ENCODE measurements at places on chromosomes 5 and 9.
A peak's percentile ranks its signal among the peaks of the same experiment; 100 is the strongest.

DNA sequence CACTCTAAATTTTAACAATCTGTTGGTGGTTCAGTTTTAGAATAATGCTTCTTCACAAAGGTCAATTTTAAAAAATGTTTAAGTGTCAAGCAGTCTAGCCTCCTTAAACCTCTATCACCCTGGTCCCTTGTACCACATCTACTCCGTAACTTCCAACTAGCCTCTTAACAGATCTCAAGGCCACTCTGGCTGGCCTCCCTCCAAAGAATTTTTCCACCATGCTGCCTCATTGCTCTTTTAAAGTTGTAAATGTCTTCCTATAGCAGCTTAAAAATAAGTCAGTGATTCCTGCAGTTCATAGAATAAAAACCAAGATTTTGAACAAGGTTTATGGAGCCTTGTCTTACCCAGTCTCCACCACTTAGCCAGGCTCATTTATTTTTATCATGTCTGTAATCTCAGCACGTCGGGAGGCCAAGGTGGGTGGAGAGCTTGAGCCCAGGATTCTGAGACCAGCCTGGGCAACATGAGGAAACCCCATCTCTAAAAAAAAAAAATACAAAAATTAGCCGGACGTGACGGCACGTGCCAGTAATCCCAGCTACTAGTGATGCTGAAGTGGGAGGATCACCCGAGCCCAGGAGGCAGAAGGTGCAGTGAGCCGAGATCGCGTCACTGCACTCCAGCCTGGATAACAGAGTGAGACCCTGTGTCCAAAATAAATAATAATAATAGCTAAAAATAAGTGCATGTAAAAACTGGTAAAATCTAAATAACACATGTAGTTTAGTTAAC lies 924.9 kb upstream of the DMAC1 start:
- H3K36me3 ChIP-seq: no peaks in the 10 kb centered on the region
- no peak for DNase-seq
- H3K4me3 ChIP-seq: no peak overlapping the region
- H3K27me3 ChIP-seq: no peaks in the 10 kb centered on the region
- H3K4me1 ChIP-seq: no peaks in the 10 kb centered on the region

GRCh38 chr9:95087659-95088242 lies 229.8 kb downstream of the FANCC start:
- no peak overlapping the region for H3K4me3 ChIP-seq
- H3K27me3 ChIP-seq: no peaks in the 10 kb centered on the region
- peaks cover 3% of the 10 kb centered on the region for H3K4me1 ChIP-seq
- H3K36me3 ChIP-seq: peaks cover 9% of the 10 kb centered on the region
- H3K27ac ChIP-seq: no peak overlapping the region

DNA sequence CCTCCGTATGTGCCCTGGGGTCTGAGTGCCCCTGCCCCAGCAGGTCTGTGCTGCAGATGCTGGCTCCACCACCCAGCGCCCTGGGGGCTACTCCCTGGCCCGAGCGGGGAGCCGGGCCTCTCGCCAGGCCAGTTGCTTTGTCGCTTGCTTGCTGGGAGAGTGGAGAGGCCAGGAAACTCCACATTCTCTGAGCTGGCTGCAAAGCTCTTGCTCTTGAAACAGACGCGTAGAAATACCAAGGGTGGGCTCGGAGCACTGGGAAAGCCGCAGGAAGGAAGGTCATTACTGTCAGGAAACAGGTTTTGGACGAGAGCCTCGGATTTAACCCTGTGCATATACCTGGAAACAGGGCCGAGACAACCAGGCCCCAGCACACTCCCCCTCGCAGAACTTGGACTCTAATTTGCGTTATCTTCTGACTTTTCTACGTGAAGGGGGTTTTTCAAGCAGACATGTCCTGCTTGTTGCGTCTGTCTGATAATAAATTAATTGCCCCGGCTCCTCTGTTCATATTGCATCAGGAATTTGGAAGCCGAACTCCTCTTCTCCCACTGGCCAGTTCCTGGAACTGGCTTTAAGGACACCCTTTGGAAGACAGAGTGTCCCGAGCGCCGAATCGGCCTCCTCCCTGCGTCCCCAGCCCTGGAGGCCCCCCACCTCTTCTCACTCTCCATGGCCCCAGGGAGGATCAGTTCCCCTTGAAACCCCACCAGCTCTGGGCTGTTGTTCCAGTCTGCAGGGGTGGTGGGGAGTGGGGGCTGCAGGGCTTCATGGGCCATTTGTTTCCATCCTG lies 11.2 kb downstream of the ADAMTSL2 start:
- no peak overlapping the region for H3K4me3 ChIP-seq
- peaks cover 6% of the 10 kb centered on the region for H3K4me1 ChIP-seq
- DNase-seq: no peak

DNA sequence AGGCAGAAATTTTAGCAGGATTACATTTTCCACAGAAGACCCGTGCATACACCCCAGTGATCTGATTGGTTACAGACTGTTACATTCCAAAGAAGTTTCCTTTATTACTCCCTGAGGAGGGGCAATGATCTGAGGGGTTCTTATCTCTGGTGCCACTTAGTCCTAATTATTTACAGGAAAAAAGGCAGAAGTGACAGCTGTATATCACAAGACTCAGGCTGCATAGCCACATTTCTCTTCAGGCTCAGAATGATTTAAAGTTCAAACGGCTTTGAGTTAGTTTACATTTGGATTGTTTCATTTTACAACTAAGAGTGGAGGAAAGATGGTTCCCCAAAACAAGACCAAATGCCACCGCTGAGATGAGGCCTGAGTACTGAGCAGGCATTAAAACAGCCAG lies 17.3 kb downstream of the NAIF1 start:
- no peak overlapping the region for H3K4me3 ChIP-seq
- no peaks in the 10 kb centered on the region for H3K36me3 ChIP-seq
- no peaks in the 10 kb centered on the region for H3K27me3 ChIP-seq
- H3K4me1 ChIP-seq: peaks cover 5% of the 10 kb centered on the region

GRCh38 chr5:65730910-65731309 lies 8.9 kb downstream of the NLN start:
- no peaks in the 10 kb centered on the region for H3K36me3 ChIP-seq
- H3K4me1 ChIP-seq: peaks cover 35% of the 10 kb centered on the region
- H3K27ac ChIP-seq: no peak overlapping the region
- no peak for DNase-seq
- no peaks in the 10 kb centered on the region for H3K27me3 ChIP-seq
- H3K4me3 ChIP-seq: no peak overlapping the region

- H3K27me3 ChIP-seq: peaks cover 94% of the 10 kb centered on the region
- no peak for DNase-seq
- peaks cover 8% of the 10 kb centered on the region for H3K36me3 ChIP-seq
Measured at GRCh38 chr5:154479160-154479943, 1.3 kb upstream of the HAND1 start.

DNA sequence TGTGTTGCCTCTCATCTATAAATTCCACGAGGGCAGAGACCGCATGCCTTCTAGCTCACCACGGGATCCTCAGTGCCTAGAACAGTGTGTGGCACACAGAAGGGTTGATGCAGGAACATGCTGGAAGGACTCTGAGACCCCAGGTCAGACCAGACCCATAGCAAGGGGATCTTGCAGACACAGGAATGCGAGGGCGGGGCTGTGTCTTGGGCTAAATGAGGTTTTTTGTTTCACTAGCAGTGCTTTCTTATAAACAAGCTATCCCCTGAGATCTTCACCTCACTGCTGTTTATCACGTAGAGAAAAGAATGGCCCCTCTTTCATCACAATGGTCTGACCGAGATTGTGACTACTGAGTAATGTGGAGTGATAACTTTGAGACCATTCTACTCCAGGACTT lies 122.4 kb downstream of the IRX2 start:
- H3K27ac ChIP-seq: no peak overlapping the region
- no peak overlapping the region for H3K4me3 ChIP-seq
- no peaks in the 10 kb centered on the region for H3K4me1 ChIP-seq
- DNase-seq: no peak

GRCh38 chr9:90629354-90629753 lies 13.3 kb downstream of the DIRAS2 start:
- H3K27me3 ChIP-seq: peaks cover 17% of the 10 kb centered on the region
- no peak overlapping the region for H3K4me3 ChIP-seq
- H3K27ac ChIP-seq: no peak overlapping the region

- peak overlapping the region; percentile 70 for H3K27ac ChIP-seq
- peaks cover 58% of the 10 kb centered on the region for H3K4me1 ChIP-seq
- H3K36me3 ChIP-seq: no peaks in the 10 kb centered on the region
- H3K27me3 ChIP-seq: no peaks in the 10 kb centered on the region
- DNase-seq: no peak
Measured at GRCh38 chr5:14667770-14668169, 3.3 kb downstream of the OTULIN start.

GRCh38 chr9:78970375-78970774 lies 601.4 kb upstream of the TLE4 start:
- no peaks in the 10 kb centered on the region for H3K27me3 ChIP-seq
- H3K36me3 ChIP-seq: no peaks in the 10 kb centered on the region
- H3K4me3 ChIP-seq: no peak overlapping the region

DNA sequence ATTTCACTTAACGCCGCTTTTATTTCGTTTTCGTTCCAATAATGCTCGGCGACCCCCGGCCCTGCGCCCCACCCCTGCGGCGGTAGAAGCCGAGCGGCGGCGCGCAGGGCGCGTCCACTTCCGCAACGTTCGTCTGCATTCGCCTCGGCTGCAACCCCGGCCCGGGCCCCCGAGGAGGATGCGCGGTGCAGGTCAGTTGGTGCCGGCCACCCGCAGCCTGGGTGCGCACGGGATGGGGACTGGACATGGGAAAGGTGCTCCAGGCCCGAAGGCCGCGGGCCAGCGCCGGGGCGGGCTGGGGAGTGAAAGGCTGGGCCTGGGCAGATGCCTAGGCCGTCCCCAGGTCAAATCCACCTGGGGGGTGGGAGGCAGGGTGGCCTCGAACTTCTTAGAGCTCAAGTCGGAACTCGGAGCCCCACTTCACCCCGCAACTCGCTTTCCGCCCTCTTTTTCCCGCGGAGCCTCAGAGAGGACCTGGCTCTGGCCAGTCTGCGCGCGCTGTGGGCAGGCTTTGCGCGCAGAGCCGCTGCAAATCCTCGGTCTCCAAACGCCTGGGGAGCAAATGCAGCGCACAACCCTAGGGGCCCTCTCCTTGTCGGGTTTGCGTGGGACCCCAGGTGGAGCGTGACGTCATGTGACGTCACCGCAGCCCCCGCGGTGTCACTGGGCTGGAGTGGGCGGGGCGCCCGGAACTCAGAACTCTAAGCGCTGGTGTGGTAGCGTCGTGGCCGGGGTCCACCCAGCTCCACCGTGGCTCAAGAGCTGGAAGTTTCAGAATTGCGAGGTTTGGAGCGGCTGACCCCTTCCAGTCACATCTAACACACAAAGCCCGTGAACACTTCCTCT lies 3.3 kb downstream of the TLX3 start:
- no peak overlapping the region for H3K27ac ChIP-seq
- peaks cover 40% of the 10 kb centered on the region for H3K4me1 ChIP-seq
- H3K27me3 ChIP-seq: peaks cover 59% of the 10 kb centered on the region
- peak overlapping the region; percentile 75 for H3K4me3 ChIP-seq

DNA sequence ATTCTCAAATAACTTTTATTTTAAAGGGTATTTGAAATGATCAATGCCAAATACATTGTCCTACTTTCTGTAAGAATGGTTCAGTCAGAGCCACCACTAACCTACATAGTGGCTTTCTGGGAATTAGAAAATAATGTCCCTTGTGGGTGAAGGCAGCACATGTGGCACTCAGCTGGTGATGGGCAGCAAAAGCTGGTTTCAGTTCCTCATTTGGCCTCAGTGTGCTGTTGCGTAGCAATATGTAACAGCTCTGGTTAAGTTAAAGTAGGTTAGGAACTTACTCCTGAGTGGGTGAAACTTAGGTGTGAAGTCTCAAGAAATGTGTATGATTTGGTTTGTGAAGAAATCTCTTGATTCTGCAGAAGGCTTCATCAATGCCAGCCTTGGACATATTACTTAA lies 99.6 kb upstream of the SPEF2 start:
- H3K4me3 ChIP-seq: no peak overlapping the region
- H3K27me3 ChIP-seq: no peaks in the 10 kb centered on the region
- H3K36me3 ChIP-seq: no peaks in the 10 kb centered on the region
- H3K27ac ChIP-seq: no peak overlapping the region
- H3K4me1 ChIP-seq: no peaks in the 10 kb centered on the region
- no peak for DNase-seq

GRCh38 chr5:634191-634590 lies 22.1 kb downstream of the CEP72 start:
- no peak overlapping the region for H3K4me3 ChIP-seq
- H3K27ac ChIP-seq: no peak overlapping the region
- H3K4me1 ChIP-seq: no peaks in the 10 kb centered on the region

DNA sequence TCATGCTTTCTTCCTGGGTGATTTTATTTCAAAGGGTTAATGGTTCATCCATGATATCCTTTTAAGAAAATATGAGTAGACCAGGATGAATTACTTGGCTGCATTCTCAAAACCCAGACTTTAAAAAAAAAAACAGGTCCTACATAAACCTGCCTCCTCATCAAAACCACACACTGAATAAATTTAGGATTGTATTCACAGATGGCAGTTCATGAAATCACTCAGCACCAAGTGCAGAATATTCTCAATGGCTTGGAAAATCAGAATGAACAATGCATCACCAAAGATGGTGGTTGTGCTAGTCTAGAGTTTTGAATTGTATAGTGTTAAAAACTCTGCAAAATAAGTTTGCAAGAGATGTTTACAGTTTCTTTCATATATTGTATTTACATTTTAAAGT lies 145.4 kb upstream of the GRAMD2B start:
- H3K27ac ChIP-seq: no peak overlapping the region
- no peaks in the 10 kb centered on the region for H3K27me3 ChIP-seq
- no peaks in the 10 kb centered on the region for H3K36me3 ChIP-seq
- H3K4me1 ChIP-seq: no peaks in the 10 kb centered on the region
- no peak for DNase-seq

GRCh38 chr5:155507363-155507762 lies 493.8 kb downstream of the KIF4B start:
- no peaks in the 10 kb centered on the region for H3K36me3 ChIP-seq
- no peak overlapping the region for H3K4me3 ChIP-seq
- H3K4me1 ChIP-seq: no peaks in the 10 kb centered on the region
- no peak overlapping the region for H3K27ac ChIP-seq
- no peaks in the 10 kb centered on the region for H3K27me3 ChIP-seq
- DNase-seq: no peak

- DNase-seq: no peak
- no peak overlapping the region for H3K27ac ChIP-seq
- H3K27me3 ChIP-seq: peaks cover 95% of the 10 kb centered on the region
- H3K4me1 ChIP-seq: peaks cover 18% of the 10 kb centered on the region
- peak overlapping the region; percentile 44 for H3K4me3 ChIP-seq
Measured at GRCh38 chr9:34578241-34579103, 11.1 kb downstream of the CNTFR start.

DNA sequence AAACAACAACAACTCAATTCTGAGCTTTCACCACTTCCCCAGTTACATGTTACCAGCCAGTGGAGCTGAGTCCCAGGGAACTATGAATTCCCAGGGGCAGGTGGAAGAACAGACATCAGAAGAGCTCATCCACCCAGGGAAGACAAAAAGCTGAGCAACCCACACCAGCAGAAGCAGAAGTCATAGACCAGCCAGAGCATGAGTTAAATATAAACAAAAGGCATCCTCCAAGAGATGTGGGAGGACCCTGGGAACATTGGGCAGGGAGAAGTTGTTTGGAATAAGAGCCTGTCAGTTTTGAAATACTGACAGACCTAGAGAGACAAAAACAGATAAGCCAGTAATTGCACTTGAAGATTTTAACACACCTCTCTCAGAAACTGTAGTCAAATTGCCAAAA lies 102.3 kb upstream of the LMX1B start:
- DNase-seq: no peak
- no peak overlapping the region for H3K27ac ChIP-seq
- H3K27me3 ChIP-seq: peaks cover 22% of the 10 kb centered on the region
- peak overlapping the region; percentile 35 for H3K4me3 ChIP-seq
- peaks cover 1% of the 10 kb centered on the region for H3K4me1 ChIP-seq
- H3K36me3 ChIP-seq: no peaks in the 10 kb centered on the region
